Head of caudate nucleus (tissue), 42 donors: ENCODE measurements at places on chromosomes 6 and 20.
A peak's percentile ranks its signal among the peaks of the same experiment; 100 is the strongest.

- DNase-seq, result no peak
Observed at GRCh38 chr6:51529240-51529639, 558.2 kb downstream of the PKHD1 start.

DNA sequence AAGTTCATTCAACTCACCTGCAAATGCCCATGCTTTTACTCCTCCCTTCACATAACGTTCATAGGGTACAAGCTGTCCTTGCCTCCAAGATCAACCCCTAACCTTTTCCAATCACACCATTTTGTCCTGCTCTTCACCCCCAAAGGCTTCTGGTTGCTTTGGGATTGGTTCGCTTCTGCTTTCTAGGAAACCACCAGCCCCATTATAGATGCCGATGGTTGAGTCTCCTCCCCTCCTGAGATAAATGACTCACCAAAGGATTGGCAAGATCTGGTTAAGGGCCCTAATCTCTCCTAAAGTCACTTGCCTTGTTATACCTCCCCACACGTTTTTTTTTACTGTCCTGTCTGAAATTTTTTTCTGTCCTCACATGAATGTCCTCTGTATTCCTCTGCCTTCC lies 311.4 kb downstream of the HACE1 start:
- no peak for DNase-seq

DNA sequence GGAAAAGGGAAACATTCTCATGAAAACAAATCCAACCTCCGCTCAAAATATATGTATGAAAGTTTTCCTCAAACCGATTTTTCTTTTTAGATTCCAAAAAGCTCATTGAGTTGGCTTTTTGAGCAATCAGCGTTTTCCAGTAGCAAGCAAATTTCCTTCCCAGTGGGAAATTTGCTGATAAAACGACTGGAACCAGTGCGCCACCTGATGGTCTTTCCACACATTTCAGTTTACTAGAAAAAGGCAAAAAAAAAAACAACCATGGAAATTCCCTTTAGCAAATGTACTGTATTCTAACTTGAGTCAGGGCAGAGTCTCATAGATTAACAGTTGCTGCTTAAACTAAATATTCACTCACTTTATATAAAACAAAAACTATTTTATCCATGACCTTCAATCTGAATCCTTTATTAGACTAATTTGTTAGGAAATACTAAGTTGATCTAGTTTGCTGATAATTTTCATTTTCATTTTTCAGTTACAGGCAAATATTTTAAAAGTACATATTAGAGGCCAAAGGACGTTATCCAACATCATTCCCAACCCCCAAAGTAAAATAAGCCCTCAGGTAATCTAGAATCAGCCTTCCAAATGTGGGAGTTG lies 271.5 kb downstream of the FOXA2 start:
- DNase-seq, result peak; percentile 50

GRCh38 chr6:128712898-128713297 lies 170.0 kb upstream of the LAMA2 start:
- no peak for DNase-seq

- DNase-seq, result no peak
Observed at GRCh38 chr20:48075591-48076174, 290.4 kb upstream of the SULF2 start.

DNA sequence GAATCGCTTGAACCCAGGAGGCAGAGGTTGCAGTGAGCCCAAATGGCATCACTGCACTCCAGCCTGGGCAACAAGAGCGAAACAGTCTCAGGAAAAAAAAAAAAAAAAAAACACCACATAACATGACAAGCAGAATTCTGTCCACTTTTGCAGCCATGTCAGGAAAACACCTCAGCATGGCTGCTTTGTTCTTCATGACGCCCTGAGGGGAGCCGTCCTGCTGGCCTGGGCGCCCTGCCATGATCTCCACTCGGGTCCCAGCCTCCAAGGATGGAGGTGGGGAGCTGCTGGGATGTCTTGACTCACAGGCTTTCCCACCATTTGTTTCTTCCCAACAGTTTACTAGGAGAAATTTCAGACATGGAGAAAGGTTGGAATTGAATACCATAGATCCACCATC lies 42.2 kb downstream of the SNX9 start:
- no peak for DNase-seq

DNA sequence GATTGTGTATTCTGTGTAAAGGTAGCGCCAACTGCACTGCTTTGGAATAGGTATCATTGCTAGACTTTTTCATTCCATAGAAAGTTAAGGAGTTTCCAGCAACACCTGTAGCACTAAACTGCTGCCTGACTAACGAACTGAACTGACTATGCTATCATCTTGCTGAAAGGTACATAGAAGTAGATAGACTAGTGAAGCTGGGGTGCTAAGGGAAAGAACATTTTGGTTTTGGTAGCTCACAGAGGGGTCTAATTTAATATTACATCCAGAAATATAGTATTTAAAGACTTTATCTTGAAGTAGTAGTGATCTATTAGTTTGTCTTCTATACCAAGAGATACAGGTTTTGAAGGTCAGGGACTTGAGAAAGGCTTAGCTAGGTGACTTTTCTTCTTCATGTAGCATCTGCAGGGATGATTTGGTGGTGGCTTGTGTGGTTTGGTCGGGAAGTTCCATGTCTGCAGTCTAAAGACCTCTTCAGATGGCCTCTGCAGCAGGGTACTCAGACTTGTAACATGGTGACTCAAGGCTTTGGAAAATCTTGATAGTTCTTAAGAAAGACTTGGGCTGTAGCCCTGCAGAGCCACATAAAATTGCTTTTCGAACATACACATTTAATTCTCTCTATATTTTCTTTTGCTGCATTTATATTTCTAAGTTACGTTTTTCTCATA lies 10.2 kb downstream of the SENP6 start:
- no peak for DNase-seq

GRCh38 chr6:162873537-162873936 lies 145.8 kb downstream of the PACRG start:
- DNase-seq, result no peak
